ENCODE measurements at places on chromosomes 6 and 20.

DNA sequence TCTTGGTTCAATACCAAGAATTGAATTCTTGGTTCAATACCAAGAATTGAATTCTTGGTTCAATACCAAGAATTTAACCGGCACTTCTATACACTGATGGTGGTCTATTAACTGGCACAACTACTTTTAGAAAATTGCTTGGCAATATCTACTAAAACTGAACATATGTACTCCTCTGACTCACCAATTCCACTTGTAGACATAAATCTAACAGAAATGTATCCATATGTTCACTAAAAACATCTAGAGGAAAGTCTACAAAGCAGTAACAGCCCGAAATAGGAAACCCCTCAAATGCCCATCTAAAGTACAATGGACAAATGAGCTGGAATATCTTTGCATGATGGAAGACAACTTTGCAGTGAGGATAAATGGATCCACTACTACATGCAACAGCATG, 71.9 kb downstream of the KIF16B start:
- no peak for DNase-seq

GRCh38 chr20:51318058-51318949, 224.2 kb downstream of the NFATC2 start:
- DNase-seq: peak; percentile 73

DNA sequence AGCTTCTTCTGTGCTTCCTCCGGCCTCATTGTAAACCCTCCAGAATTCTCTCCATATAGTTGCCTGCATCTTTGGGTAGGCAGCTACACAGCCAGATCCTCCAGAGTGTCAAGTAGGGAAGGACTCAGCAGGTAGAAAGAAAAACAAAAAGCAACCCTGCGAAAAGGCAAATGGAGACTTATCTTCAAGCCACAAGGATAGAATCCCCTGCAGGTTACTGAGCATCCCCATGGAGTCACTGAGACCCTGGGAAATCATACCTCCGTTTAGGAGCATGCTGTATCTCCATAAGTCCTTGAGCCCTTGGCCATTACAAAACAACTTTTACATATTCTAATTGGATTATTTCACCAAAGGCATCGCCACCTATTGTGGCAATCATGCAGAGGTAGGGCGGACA, 28.6 kb downstream of the ALDH8A1 start:
- DNase-seq: no peak

DNA sequence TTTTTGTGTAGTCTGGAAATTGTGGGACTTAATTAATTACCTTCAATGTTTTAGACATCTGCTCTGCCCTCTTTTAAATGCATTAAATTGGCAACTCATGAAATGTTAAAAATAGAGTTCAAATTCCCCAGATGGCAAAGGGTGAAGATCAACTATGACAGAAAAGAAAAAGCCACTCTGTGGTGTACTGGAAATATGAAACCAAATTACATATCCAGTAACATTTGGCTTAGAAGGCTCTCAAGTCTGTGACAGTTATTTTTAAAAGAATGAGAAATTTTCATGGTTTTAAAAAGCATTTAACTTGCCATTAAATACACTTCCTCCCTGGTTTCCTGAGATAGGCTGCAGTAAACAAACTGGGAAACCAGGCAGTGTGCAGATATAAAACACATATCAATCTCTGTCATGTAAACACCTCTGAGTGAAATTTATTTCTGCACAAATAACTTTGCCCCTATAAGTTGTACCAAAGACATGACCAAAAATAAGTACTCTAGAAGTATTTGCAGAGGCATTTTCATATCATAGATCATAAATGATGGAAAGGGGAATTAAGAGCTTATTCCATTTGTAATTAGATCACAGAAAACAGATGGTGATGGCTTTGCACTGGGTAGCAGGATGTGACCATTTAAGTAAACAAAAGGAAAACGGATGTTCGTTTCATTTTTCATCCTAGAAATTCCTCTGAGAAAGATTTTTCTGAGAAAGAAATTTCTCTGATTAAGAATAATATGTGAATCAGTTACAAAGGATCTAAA, 360.1 kb downstream of the SAMD5 start:
- DNase-seq: no peak

GRCh38 chr6:134413241-134413643, 95.3 kb upstream of the SGK1 start:
- DNase-seq: no peak

DNA sequence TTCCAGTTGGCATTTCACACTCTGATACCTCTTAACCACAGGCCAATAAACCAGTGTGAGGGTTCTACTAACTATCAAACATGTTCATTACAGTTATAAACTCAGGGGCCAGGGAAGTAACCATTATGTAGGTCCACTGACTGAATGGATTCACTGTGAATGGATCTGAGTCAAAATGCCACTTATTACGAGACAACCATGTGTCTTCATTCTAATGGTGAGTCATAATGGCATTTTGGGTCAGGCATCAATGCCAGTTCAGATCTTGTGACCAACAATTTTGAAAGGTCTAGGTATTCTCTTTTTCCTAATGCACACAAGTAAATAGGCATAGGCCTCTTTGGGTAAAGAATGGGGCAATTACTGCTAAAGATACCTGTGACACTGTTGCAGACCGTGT, 112.2 kb upstream of the HEY2 start:
- DNase-seq: no peak

GRCh38 chr6:101445527-101445926, 52.0 kb downstream of the GRIK2 start:
- DNase-seq: no peak

- no peak for DNase-seq
Measured at GRCh38 chr20:17990278-17990972, 21.6 kb downstream of the MGME1 start.

Data from small intestine (tissue), 16 donors.